ENCODE measurements at places on chromosomes 13 and 19.

GRCh38 chr19:3440082-3440481, 40.2 kb downstream of the SMIM24 start:
- DNase-seq, result no peak

GRCh38 chr13:105343134-105343806, 1192.2 kb downstream of the EFNB2 start:
- no peak for DNase-seq

GRCh38 chr13:57946361-57946760, 314.8 kb downstream of the PCDH17 start:
- no peak for DNase-seq

- DNase-seq, result no peak
Observed at GRCh38 chr19:38583219-38583984, 34.4 kb downstream of the MAP4K1 start.

- DNase-seq, result no peak
Observed at GRCh38 chr13:79434556-79434955, 28.5 kb upstream of the RBM26 start.

GRCh38 chr13:78497702-78498355, 105.5 kb downstream of the POU4F1 start:
- DNase-seq, result no peak

- no peak for DNase-seq
Observed at GRCh38 chr13:26698392-26699196, 62.0 kb downstream of the GPR12 start.

GRCh38 chr19:47408156-47408938, 11.0 kb downstream of the MEIS3 start:
- DNase-seq, result no peak

DNA sequence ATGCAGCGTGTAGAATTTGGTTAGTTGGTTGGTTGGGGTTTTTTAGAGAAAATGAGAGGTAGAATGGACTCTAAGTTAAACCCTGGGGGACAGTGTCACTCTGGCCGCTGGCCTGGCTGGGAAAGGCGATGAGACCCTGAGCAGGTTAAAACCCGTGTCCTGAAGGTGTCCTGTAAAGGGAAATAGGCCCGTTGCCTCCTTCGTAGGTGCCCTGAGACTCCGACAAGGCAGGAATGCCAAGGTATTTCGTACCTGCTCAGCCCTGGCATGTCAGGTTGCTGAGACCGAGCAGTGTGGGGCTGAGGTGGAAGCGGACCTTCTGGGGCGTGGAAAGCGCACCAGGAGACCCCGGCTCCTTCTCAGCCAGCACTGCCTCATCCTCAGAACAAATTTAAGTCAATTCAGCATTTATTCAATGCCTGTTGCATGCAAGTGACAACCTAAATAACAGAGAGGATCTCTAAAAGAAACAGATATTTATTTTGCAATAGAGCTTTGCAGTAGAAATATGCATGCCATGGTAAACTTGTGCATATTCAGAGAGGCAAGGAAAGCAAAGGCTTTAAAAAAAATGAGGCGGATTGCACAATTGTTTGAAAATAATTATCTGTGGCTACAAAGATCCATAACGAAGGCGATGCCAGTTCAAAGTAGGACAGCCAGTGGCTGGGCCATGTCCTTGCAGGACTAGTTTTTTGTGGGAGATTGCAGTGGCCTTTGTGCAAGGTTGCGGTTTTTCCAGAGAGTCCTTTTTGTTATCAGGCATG, 1.4 kb upstream of the RAB20 start:
- no peak for DNase-seq

- no peak for DNase-seq
Observed at GRCh38 chr13:73449252-73449651, 390.4 kb downstream of the KLF5 start.

- no peak for DNase-seq
Observed at GRCh38 chr19:30879736-30880135, 469.5 kb downstream of the TSHZ3 start.

- DNase-seq, result no peak
Observed at GRCh38 chr19:28980236-28980868, 232.6 kb downstream of the UQCRFS1 start.

DNA sequence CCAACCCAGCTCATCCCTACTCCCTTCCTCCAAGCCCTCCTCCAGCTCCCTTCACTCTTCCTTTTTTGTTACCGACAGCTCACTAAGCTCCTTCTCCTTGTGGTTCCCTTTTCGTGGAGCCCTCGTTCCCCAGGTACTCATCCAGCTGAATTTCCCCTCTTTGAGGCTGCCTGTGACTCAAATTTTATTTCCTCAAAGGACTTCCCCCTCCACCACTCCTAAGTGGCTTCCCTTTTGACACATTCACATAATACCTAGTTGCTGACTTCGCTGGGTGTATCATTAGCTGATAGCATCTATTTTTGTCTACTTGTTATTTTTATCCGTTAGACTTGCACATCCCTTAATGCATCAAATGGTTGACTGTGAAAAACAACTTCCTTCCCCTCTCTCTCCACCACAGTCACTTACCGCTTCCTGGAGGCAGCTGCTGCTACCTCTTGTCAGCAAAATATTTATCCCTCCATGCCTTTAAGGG, 14.5 kb downstream of the FFAR2 start:
- DNase-seq, result no peak

GRCh38 chr13:75455962-75456361, 26.0 kb downstream of the TBC1D4 start:
- no peak for DNase-seq

- no peak for DNase-seq
Observed at GRCh38 chr13:30341815-30342570, 34.6 kb upstream of the KATNAL1 start.

- DNase-seq, result no peak
Observed at GRCh38 chr13:96415831-96416385, 326.0 kb downstream of the HS6ST3 start.

GRCh38 chr13:113420833-113421600, 32.3 kb downstream of the ADPRHL1 start:
- DNase-seq, result no peak

DNA sequence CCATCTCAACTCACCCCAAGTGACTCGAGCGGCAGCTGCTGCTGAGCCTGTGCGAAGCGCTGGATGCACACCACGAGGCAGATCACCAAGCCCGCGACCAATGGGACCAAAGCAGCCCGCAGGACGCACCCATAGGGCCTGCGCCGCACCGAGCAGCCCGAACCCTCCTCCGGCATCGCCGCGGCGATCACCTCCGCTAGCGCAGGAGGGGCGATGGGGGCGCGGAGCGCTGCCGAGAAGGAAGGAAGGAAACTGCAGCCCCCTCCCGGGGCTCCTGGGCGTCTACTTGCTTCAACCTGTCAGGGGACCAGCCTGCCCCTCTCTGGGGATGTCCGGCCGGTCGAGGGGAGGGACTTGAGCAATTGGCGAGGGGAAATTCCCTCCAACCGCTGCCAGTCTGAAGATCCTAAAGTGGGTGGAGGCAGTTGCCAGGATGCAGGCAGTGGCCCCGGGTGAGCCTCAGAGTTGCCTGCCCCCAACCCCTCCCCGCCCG, at the start of gene CD70:
Gene CD70 (minus strand): TSS at position 324 of the 493 bp plus-strand sequence. CDS start 148 bp downstream, at position 176.
- DNase-seq, result peak; percentile 36

GRCh38 chr19:31675193-31675913, 326.1 kb upstream of the TSHZ3 start:
- DNase-seq, result no peak

GRCh38 chr19:1243768-1244692, 2.5 kb downstream of the ATP5F1D start:
- DNase-seq, result peak; percentile 58

- DNase-seq, result no peak
Observed at GRCh38 chr19:30879225-30879624, 470.0 kb downstream of the TSHZ3 start.

GRCh38 chr19:13036366-13036976, 41.2 kb downstream of the NFIX start:
- no peak for DNase-seq

DNA sequence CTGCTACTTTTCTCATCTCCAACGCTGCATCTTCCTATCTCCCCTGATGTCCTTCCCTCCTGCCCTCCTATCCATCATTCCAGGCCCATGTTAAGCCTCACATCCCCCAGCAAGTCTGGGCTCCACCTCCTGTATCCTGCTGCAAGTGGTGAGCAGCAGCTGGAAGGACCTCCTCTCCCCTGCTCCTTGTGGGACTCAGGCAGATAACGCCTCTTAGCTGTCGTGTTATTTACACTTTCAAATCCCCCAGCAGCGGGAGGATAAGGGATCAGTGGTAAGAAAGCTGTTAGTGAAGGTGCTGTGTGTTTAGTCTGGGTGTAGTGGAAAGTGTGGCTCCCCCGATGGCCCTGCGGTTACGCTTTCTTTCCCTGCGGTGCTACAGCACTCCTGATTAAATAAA, 211.9 kb downstream of the ZNF536 start:
- DNase-seq, result no peak

- DNase-seq, result no peak
Observed at GRCh38 chr13:80123945-80124344, 217.0 kb downstream of the SPRY2 start.

DNA sequence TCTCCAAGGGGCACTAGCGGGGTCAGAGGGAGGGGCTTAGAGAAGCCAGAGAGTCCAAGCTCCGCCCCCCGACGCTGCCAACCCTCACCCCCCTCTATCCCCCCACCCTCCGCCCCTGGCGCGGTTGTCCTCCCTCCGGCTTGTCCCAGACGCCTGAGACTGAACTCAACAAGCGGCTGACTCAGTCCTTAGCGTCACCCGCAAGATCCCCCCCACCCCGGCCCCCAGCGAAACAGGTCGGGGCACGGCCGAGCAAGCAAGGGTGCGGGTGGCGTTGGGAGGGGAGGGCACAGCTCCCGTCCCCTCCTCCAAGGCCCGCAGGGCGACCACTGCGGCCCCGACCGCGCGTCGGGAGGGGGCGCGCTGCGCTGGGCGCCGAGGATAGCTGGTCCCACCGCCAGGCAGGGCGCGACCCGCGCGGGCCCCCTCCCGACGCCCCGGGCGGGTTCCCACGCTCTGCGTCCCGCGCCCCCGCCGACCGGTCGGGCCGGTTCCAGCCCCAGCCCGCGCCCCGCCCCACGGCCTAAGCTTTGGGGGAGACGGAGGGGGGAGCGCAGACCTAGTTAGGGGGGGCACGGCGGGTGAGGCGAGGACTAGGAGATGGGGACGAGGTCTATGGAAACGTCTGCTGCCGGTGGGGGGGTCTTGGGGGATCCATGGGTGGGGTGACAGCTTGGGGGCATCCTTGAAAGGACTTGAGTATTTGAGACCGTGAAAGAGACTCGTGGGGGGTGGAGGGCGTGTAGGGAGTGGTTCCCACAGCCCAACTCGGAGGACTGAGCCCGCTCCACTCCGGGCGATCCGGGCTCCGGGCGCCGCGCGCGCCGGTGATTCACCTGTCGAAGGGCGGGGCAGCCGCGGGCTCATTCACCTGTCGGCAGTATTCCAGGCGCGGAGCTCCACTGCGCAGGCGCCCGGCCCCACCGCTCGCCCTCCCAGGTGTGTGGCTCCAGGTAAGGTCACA, 5.1 kb downstream of the NOTCH3 start:
- DNase-seq, result no peak

- DNase-seq, result no peak
Observed at GRCh38 chr19:43752287-43752875, 2.4 kb downstream of the SMG9 start.

GRCh38 chr13:39484506-39485313, 118.3 kb downstream of the LHFPL6 start:
- DNase-seq, result no peak

GRCh38 chr19:6458695-6459261, 814 bp downstream of the SLC25A23 start:
- DNase-seq, result no peak

DNA sequence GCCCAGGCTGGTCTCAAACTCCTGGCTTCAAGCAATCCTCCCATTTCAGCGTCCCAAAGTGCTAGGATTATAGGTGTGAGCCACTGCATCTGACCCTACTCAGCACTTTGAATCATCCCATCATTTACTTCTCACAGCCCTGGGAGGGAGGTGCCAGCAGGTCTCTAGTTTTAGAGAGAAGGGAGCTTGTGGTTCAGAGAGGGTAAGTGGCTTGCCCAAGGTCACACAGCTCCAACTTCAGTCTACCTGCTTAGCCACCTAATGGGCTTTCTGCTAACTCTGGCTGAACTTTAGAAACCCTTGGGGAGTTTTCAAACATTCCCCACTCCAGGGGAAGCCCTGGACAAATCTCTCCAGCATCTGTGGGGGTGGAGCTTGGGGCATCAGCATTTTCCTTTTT, 18.3 kb downstream of the CACNA1A start:
- DNase-seq, result no peak

- DNase-seq, result no peak
Observed at GRCh38 chr19:13983213-13983889, 22.8 kb downstream of the RFX1 start.

- no peak for DNase-seq
Observed at GRCh38 chr13:93577105-93577504, 350.5 kb downstream of the GPC6 start.

GRCh38 chr13:33176526-33176925, 109.0 kb downstream of the STARD13 start:
- DNase-seq, result no peak

- DNase-seq, result peak; percentile 73
Observed at GRCh38 chr19:49677231-49677900, at the start of gene PRMT1. Gene PRMT1, plus strand, starts transcription at chr19:49677271. Its CDS starts 10 bp downstream, at chr19:49677281.

DNA sequence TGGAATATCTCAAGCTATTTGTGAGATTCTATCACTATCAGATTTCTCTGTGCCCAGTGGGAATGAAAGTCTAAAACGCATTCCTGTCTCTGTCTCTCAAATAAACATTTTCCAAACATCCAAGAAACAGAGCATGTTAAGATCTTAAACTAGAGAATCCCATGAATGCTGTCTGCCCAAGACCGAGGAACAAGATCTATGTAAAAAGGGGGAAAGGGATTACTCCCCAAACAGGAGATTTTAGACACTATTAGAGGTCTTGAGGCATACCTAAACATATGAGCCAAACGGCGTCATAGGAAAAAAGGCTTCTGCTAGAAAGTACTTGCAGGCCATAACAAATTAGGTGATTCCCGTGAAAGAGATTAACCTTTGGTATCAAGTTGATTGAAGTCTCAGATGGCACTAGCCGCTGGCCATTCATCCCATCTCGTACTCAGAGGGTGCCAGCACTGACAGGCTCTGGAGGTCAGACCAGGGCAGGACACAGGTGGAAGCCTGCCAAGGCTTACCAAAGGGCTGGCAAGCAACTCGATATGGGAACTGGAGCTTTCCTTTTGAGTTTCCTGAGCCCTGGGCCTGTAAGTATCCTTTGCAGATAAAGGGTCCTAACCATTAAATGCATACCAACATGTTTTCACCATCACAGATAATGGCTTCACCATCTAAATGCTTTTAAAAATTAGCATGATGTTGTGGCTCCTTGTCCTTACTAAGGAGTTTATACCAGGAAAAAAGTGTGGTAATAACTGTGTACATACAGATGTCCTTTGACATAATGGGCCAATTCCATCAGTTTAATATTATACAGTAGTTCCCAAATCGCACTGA, 225.2 kb downstream of the FOXO1 start:
- no peak for DNase-seq

DNA sequence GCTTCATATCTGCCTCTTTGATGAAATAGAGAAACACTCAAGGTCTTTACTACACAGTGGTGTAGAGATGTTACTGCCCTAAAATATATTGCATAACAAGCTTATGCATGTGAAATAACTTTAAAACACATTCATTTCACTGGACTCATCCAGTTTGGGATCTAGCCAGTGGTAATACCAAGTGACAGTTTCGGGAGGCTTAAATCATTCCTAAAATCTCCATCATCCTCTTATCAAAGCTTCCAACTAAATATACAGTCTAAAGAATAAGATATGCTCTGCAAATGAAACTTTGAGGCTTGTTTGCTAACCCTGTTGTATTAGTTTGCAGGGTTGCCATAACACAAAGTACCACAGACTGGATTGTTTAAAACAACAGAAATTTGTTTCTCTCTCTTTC, 52.8 kb downstream of the THSD1 start:
- DNase-seq, result no peak

GRCh38 chr19:17473041-17473440, 2.7 kb downstream of the SLC27A1 start:
- DNase-seq, result no peak

- DNase-seq, result no peak
Observed at GRCh38 chr19:49997709-49998108, 27.5 kb downstream of the VRK3 start.

All from activated gamma-delta T cell (primary cell).